GOT3 (cell line): ENCODE measurements at places on chromosomes 3 and 15.

- no peak for DNase-seq
Observed at GRCh38 chr15:62099094-62099601, 32.4 kb downstream of the C2CD4A start.

- no peak for DNase-seq
Observed at GRCh38 chr3:63817225-63817624, 1.9 kb upstream of the C3orf49 start.

DNA sequence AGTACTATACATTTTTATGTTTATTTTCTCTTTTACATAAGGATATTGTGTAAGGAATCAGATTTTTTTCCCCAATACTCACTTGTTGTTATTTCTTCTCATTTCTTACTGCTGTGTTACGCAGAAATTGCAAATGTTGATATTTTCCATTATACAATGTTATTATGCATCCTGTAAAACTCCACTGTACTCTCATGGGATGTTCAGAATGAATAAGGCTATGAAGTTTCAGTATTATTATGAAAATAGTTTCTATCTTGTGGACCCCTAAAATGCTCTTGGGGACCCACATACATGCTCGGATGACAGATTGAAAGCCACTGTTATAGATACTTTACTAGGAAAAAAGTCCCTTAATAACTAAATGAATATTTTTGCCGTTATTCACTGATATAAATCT is 329.4 kb downstream of the EPHA3 start:
- no peak for DNase-seq

GRCh38 chr3:11138371-11138770 is 15.9 kb upstream of the HRH1 start:
- DNase-seq, result no peak

GRCh38 chr3:174529298-174529697 is 329.8 kb upstream of the NAALADL2 start:
- no peak for DNase-seq

DNA sequence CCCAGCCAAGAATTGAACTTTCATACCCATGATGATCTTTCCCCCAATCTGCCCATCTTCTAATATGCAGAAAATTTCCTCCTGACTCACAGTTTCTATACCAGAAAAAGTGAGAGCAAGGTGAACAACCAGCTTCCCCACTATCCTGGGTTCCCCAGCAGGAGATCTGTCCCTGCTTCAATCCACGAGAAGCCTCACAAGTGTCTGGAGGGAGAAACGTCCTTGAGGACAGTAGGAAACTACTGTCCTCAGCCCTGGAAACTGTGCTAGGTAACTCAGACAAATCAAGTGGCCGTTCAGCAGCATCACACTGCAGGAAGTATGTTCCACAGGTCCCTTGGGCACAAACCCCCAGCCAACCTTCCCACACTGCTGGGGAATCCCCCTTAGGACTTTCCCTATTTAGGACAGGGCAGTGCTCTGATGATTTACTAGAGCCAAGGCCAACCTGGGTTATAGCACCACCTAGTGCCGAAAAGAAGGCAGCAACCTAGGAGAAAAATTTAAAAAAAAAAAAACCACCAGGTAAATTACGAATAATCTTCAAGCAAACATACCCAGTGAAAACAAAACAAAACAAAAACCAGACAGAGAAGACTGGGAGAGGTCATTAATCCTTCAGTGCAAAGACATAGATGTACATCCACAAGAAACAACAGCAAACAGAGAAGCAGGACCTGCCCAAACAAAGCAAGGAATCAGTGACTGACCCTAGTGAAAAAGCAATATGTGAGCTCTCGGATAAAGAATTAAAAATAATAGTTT is 36.0 kb downstream of the MORC1 start:
- DNase-seq, result no peak

GRCh38 chr3:132659365-132660051 is at the start of gene ACAD11:
ACAD11 (minus strand) TSS chr3:132659809; CDS start chr3:132659751, 58 bp downstream.
- no peak for DNase-seq
